ENCODE measurements at places on chromosomes 11 and 22.
A peak's percentile ranks its signal among the peaks of the same experiment; 100 is the strongest.

DNA sequence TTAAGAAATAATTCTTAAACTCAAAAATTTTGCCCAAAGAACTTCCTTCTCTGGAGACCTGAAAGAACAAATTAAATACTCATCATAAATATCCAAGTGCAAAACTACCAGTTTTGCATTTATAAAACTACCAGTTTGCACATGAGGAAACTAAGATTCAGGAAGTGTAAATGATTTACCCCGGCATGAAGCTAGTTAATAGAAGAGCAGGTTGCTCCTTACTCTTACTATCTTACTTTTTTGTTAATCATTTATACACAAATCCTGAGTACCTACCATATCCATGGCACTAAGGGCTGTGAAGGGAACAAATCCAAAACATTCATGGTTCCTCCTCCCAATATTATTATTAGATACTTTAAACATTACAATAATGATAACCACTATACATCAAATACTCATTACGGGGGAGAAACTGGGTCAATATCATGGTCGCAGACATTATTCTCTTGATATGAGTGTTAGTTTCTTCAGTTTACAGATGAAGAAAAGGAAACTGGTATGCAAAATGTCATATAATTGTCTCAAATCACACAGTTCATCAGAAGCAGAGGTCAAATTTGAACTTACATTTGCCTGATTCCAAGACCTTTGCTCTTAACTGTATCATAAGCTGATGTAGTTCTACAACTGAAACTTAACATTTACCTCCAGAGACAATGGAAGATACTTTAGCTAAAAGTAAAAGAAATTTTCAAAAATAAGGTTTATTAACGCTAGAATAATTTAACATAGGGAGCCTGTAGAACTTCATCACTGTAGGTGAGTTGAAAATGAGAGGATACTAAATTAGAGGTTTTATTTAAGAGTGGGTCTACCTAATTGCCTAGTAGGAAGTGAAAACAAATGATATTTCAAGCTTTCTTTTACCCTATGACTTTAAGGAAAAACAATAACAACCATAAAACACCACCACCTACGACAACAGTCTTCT is 74.5 kb downstream of the FAM76B start:
- DNase-seq: no peak

DNA sequence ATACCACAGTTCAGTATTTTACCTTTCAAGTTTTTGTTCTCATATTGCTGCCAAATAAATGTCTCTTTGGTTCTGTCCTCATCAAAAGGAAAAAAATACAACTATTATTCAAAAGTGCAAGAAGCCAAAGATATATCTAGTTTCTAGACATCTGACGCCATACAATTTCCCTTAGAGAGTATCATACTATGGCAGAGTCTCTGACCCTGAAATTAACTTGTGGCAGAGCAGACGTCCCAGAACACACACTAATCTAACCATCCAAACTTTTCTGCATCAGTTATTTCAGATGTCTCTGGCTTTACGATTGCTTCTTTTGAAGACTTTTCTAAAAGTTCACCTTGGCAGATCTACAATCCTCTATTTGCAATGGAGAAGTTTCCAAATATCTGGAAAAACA is 2.7 kb downstream of the OR51T1 start:
- DNase-seq: no peak

DNA sequence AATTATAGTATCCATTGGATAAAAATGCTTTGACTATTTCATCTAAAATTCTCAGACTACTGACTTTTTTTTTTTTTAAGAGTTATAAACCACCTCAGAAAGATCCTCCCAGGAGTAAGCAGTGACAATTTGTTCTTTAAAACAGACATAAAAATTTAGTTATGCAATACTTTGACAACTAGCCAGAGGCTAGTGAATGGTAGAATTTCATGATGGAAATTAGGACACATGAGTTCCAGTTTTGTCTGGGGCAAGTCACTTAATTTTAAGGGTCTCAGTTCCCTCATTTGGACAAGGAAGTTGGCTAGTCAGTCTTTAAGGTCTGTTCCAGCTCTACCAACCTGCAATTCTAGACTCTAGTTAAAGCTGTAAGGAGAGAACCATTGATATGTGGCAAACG is 2.9 kb downstream of the IL18 start:
- no peak for DNase-seq

GRCh38 chr22:17085277-17086181 is 729 bp downstream of the IL17RA start:
- DNase-seq: no peak

GRCh38 chr22:41775976-41776375 is 24.5 kb upstream of the CCDC134 start:
- DNase-seq: peak; percentile 30

DNA sequence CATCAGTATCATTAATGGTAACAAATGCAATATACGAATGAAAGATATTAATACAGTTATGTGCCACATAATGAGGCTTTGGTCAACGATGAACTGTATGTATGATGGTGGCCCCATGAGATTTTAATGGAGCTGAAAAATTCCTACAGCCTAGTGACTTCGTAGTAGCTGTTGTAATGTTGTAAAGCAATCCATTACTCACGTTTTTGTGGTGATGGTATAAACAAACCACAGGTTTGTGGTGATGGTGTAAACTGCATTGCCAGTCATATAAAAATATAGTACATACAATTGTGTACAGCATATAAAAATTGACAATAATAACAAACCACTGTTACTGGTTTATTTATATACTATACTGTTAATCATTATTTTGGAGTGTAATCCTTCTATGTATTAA is 27.4 kb upstream of the GRIA4 start:
- DNase-seq: no peak

DNA sequence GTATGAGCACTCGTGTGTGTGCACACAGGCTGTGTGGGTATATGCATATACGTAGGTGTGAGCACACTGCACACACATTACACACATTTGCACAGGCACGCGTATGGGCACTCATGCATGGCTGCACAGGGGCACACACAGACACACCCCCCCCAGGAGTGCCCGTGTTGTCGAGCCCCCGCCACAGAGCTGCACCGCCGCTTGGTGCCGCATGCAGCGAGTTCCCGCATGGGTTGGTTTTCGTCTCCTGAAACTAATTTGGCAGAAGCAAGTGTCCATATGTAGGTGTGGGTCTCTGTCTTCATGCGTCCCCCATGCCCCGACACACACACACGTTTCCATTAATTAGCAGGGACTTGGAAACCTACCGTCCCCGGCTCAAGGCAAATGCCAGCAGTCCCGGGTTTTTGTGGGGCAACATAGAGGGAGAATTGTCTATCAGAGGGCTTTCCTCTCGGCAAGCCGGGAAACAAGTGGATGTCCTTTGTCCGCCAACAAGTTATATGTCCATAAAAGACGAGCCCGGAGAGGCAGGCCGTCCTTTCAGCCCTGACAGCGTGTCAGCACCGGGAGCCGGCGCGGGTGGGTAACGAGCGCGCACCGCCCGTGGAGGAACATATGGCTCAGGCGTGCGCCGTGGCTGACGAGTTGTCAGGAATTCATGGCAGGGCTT is 1291.7 kb downstream of the BRD1 start:
- DNase-seq: peak; percentile 7

GRCh38 chr11:82858556-82859091 is 41.6 kb downstream of the PRCP start:
- peak; percentile 36 for DNase-seq

DNA sequence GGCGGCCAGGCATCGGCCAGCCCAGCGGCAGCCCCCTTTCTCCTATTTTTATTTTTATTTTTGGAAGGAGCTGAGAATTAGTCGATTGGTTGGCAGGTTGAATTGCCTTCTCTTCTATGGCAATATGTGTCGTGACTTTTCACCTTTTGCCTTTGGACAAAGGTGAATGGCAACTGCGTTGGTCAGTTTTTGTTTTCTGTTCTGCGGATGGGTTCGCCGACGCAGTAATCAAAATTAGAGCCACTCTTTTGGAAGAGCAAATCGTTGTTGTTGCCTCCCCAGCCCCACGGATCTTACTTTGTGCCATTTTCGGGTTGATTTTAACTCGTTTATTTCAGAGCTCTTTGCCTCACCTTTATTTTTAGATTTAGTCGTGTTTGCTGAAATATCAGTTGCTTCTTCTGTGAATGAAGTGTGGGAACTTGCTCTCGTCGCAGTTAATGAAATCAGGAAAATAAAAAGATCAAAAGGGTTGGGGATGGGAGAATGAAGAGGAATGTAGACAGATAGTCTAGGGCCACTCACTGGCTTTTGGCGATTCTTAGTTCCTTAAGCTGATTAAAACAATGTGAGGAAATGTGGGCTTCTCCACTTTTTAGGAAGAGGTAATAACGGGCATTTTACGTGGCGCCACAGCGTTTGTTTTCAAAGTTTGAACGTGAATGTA is 1.6 kb downstream of the CECR2 start:
- no peak for DNase-seq

DNA sequence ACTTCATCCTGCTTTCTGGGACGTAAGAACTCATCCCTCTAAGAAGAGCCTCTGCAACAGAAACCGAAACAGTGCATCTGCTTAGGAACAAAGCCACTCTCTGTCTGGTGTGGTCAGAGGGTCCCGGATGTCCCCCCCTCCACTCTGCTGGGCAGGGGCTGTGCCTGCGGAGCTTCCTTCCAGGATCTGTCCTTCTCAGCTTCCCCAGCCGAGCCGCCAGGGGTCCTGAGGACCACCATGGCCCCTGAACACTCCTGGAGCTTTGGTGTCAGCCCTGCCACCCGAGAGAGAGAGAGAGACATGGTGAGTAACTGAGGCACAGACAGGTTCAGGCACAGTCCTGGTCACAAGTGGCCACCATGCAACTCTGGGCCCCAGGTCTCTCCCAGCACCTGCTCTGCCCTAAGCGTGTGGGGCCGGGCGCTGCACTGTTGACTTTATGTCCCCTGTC is 24.4 kb upstream of the MGAT3 start:
- DNase-seq: peak; percentile 73

GRCh38 chr11:45373506-45374035 is 87.4 kb upstream of the SYT13 start:
- DNase-seq: no peak

DNA sequence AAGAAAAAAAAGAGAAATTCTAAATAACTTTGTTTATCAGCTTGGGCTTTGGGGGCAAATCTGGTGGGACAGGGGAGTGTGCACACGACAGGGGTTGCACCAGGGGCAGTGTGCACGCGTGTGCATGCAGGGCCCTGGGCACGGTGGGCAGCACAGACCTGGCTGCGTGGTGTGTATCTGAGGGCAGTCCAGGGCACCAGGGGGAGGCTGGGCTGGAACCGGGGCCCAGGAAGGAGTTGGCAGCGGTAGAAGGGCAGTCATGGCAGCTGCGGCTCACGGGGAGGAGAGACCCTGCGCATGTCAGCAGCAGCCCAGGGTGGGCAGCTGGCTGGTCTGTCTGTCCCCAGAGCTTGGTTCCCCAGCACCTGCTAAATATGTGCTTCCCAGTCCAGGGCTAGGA is 4.3 kb downstream of the KRTAP5-5 start:
- DNase-seq: no peak

DNA sequence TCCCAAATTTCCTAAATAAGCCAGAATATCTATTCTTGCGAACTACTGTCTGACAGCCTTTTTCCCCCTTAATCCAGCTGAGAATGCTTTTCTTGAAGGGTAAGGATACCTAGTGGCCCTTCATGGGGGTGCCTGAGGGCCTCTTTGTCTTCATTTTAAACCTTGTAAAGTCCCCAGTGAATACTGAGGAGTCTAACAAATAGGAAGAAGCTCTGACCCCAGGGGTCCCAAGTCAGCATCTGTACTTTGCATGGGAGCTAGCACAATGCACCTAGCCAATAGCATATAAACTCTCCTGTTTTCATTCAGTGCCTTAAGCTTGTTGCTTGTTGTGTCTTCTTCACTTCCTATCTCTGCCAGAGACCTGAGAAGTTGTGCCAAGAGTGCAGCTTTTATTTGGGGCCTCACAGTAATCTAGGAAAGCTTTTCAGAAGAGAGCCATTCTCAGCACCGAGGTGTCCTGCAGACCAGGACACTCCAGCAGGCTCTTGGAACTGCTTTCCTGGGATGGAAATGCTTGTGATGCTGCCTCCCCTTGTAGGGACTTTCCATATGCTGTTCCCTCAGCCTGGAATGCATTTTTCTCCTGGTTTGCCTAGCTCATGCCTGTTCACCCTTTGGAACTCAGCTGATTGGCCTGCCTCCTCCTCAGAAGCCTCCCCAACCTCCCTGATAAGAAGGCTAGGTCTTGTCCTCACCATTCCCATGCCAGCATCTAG is 37.2 kb downstream of the BMAL1 start:
- DNase-seq: no peak

DNA sequence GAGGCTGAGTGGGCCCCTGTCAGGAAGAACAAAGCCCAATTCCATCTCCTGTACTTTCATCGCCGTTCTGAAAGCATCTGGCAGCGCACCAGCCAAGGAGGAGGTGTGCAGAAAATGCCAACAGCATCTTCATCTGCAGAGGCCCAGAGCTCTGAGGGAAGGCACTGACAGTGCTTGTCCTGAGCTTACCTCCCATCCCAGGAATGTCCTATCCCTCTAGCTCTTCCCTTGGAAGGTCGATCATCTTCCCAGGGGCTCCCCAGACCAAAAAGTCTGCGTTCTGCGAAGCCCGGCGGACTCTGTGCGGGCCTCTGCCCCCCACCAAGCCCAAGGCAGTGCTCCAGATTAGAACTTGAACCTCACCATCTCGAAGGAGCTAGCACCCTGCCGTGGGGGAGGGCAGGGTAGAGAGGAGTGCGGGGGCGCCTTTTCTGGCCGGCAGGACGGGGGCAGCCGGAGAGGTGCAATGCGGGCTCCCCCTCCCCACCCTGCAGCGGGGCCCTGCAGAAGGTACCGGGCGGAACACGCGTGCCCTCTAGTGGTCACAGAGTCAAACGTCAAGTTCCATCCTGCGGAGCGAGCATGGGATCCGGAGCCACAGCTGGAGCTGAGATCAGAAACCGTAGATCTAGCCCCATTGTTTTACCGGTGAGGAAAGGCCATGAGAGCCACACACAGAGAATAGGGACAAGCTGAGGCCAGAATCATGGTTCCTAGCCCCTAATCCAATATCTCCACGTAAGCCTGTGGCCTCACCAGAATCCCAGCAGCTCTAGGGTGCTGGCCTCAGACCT is 5.0 kb downstream of the SCN2B start:
- DNase-seq: peak; percentile 65

GRCh38 chr22:38191731-38192474 is 9.9 kb upstream of the MAFF start:
- DNase-seq: no peak

GRCh38 chr11:116993599-116993998 is 104.6 kb downstream of the SIK3 start:
- no peak for DNase-seq

DNA sequence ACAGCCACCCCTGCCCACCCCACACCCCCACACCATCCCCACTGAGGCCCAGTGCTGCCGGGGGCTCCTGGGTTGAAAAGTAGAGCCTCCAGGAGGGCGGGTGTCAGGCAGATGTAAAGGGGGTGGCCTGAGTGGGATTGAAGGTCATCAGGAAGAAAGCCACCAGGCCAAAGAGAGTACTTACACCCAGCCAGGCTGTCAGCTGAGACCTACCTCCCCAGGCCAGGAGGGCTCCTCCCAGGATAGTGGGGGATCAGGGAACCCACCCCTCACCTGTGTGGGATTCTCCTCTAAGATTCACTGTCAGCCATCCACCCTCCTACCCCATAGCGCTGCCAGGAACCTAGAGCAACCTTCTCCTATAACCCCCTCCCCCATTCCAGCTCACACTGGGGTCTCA is 17.2 kb upstream of the FCHSD2 start:
- DNase-seq: no peak

GRCh38 chr11:128300785-128301184 is 286.6 kb downstream of the ETS1 start:
- no peak for DNase-seq

GRCh38 chr11:61149624-61150615 is 11.3 kb downstream of the VPS37C start:
- peak; percentile 68 for DNase-seq

GRCh38 chr11:118652681-118653181 is 26.7 kb downstream of the TREH start:
- DNase-seq: no peak

GRCh38 chr11:92911478-92911877 is 58.0 kb upstream of the MTNR1B start:
- no peak for DNase-seq
